Thyroid gland (tissue), 4 donors: ENCODE measurements at places on chromosomes 7 and 10.

GRCh38 chr10:18665815-18666558 is 6.8 kb downstream of the ARL5B start:
- no peak for DNase-seq

DNA sequence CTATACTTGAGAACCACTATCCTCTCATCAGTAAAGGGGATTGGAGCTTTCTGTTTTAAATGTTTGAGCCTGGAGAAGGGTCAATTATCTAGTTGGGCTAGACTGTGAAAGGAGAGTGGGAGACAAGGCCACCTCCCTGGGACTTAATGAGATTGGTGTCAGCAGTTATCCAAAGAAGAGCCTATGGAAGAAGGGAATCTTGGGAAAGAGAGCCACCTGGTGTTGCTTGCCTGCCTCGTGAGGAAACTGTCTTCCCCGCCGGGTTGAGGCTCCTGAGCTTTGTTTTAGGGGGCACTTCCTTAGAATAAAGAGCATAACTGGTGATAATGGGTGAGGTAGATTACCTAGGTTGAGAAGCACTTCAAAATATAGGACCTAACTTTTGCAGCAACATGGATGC is 32.0 kb upstream of the ABCB4 start:
- DNase-seq: no peak

DNA sequence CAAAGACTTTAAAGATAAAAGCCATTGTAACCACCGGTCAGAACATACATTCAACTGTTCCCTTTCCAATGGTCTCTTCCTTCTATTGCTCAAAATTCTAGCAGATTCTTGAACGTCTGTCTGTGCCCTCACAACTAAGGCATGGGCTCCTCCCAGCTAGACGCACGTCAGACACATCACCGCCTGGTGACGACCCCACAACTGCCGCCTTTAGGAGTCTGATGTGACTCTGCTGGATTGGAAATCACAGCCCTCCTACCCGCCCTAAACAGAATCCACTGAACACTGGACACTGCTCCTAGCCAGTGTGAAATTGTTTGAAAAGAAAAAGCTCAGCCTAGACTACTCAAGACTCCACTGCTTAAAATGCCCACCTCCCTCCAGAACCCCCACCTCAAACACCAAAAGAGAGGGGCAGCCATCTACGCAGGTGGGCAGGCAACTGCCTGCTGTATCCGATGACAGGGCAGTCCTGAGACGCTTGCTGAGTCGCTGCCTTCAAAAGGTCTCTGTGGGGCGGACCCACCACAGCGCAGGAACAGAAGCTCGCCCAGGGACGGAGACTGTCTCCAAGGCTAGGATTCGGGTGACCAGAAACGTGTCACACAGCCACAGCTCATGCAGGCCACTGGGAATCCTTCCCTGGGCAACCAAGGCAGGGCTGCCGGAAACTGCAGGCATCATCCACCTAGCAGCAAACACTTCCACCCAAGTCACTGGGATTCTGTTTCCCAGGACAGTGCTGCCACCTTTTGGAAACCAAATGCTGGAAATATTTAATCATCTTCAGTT is 34.7 kb downstream of the GSDME start:
- DNase-seq: no peak

GRCh38 chr7:29972315-29972669 is 17.3 kb downstream of the SCRN1 start:
- no peak for DNase-seq

DNA sequence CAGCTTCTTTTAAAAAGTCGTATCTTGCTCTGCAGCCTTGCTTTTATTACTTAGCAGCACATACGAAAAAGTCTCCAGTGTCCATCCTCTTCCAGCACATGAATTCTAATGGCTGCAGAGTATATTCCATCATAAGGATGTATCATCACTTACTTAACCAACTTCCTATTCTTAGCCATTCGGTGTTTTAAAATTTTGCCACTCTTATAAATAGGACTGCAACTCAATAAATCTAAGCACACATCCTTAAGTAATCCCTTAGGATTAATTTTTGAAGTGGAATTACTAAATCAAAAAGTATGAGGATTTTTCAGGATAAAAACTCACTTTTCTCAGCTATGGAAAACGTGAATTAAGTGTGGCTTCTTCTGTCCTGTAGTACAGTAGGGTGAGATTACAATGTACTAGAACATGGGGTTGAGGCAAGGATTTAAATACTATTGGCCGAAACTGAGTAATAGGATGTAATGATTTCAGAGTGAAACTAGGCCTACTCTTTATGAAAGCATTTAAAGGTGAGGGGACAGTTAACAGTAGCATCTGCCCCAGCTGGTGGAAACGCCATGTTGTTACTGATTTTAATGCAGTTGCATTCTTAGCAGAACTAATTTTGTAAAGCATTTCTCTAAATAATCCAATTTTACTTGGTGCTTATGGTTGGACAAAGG is 1035.5 kb downstream of the LRMDA start:
- no peak for DNase-seq

- no peak for DNase-seq
These were observed 72.9 kb upstream of the ARMC3 start for GRCh38 chr10:22854935-22855421.

DNA sequence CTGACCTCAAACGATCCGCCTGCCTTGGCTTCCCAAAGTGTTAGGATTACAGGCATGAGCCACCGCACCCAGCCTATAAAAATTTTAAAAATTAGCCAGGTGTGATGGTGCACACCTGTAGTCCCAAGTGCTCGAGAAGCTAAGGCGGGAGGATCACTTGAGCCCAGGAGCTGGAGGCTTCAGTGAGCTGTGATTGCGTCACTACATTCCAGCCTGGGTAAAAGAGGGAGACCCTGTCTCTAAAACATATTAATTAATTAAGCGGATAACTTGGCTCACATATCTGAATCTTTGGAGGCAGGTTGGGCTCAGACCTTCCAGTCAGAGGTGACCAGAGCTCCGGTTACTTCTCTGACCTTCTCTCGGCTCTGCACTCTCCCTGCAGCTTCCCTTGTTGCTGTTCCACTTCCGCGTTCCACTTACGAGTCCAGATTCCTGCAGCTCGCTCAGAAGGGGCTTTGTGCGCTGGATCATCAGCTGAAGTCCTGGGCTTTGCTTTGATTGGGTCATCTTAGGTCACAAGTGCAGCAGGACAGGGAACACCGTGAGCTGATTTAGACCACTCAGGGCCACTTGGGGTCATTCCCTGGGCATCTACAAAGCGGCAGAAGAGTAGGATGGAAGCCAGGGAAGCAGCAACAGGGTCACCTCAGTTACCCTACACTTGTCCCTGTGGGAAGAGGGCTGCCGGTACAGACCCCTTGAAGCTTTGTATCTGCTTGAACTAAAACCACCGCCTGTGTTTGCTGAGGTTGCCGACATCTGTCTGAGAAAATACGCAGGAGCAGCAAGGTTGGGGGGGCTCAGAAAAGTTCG is 2.0 kb upstream of the ARPC1B start:
- peak; percentile 96 for DNase-seq

- no peak for DNase-seq
These were observed 23.4 kb upstream of the DMTF1 start for GRCh38 chr7:87128861-87129267.

DNA sequence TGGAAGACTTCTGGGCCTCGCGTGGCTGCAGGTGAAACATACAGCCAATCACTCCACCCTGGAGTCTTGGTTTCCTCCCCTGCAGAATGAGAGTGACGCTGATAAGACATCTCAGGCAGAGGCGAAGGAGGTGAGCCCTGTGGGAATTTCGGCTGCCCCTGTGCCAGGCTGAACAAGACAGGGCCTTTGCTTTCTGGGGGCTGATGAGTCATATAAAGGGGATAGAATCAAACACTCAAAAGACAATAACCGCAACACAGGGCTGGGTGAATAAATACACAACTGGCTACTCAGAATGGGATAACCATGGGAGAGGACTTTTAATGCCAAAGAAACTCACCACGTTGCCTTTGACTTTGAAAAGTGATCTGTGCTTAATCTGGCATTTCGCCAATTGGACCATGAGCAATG is 143.8 kb downstream of the KCNMA1 start:
- DNase-seq: no peak

DNA sequence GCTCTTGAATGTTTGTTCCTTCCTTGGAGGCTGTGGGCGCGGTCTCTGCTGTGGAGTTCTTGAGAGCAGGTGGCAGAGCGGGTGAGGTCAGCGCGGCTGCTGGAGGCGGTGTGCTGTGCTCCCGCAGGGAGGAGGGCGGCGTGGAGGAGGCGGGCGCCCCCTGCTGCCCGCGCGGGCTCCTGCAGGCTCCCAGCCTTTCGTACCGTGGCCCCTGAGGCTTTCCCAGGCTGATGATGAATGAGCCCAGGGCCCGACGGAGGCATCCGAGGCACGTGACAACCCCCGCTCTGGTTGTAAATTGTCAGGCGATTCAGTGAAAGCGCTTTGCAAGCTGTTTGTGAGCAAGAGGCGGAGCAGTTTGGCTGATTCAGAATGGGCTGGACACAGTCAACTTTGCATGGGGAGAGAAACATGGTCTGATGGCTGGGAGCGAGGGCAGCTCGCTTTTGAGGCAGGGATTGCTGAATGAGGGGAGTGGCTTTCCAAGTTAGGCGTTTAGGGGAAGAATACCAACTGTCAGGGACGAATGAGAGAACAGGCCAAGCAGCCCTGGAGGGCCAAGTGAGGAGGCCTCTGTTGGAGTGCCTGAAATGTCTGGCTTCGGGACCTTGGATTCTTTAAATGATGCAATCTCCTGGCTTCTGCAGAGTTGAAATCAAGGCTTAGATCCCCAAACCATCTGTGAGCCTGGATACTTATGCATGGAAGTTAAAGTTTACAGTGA is 46.6 kb downstream of the CDHR3 start:
- peak; percentile 84 for DNase-seq

- no peak for DNase-seq
These were observed 39.1 kb downstream of the PODXL start for GRCh38 chr7:131517218-131517923.

DNA sequence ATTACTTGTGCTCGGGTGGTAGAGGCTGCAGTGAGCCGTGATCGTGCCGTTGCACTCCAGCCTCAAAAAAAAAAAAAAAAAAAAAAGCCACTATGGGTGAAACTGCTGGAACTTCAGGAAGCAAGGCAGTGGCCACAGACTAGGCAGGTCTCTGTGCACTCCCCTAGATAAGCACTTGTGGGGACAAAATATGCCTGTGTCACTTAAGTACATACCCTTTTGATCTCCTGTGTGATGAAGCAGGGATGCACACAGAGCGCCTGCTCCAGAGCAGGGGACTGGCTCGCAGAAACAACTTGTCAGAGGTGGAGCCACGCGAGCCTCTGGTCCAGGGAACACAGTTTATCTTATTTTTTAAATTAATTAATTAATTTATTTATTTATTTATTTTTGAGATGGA is 42.9 kb upstream of the PSAP start:
- DNase-seq: no peak

DNA sequence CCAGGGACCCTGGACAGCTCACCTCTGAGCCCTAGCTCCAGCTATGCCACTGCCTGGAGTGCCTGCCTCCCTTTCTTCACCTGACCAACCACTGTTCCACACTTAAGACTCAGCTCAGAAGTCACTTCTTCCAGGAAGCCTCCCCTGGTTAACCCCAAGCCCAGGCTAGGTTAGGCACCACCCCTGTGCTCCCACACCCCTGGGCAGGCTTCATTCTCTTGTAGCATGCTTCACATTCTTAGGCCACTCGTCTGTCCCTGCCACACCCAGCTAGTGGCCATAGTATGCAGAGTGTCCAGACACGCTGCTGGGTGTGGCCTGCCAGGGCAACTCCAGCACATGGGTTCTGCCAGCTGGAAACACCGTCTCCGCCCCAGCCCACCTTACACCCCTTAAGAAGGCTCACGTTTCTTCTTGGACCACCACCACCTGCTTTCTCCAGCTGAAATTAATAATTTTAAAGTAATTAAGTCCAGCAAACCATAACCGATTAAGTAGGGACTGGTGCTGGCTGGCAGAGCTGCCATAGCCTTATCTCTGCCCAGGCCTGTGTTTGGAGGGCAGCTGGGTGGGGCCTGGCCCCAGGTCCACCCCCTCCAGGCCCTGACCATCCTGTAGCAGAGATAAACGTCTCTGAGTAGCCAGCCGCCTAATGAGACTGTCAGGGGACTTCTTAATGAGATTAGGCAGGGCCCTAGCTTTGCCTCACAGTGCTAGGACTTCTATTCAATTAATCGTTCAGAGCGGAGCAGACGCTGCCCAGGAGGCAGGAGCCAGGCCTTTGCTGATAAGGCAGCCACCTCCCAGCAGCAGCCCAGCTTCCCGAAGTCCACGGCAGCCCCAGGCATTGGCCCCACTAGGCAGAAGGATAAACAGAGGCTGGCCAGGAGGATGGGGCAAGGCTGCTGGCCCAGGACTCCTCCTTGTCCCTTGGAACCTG is 20.5 kb downstream of the GRID1 start:
- DNase-seq: peak; percentile 79

DNA sequence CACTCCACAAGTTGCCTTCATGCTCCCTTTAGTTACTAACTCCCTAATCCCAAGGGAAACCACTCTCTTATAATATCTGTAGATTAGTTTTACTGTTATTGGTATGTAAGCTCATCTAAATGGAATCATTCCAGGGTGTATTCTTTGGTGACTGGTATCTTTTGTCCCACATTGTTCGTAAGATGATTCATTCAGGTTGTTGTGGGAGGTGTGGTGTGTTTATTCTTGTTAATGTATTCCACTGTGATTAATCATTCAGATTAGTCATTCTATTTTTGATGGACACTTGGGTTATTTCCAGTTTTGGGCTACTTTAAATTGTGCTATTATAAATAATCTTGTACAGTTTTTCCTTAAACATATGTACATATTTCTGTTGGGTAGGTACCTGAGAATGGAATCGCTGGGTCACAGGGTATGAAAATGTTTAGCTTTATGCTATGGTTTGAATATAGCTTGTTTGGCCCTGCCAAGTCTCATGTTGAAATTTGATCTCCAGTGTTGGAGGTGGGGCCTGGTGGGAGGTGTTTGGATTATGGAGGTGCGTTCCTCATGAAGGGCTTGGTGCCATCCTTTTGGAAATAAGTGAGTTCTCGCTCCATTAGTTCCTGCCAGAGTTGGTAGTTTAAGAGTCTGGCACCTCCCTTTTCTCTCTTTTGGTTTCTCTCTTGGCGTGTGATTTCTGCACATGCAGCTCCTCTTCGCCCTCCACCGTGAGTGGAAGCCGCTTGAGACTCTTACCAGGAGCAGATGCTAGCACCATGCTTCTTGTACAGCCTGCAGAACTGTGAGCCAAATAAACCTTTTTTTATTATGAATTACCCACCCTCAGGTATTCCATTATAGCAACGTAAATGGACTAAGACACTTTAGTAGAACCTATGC is 13.8 kb downstream of the BTRC start:
- no peak for DNase-seq

DNA sequence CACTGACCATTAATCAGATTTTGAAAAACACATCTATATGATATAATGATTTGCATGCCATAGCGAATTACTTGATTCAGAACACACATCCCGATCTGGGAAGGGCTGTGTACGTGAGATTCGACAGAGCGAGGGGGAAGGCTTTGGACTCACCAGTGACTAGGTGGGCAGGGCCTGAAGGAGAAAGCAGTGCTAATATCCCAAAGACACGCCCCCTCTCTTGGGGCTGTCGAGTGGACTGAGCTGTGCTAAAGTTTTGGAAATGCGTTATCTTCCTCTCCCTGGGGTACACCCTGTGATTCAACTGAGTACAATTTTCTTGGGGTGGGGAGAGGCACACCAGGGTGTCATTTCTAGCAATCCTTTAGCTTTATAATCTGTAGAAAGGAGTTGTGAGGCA is 1.8 kb downstream of the LRRC17 start:
- peak; percentile 3 for DNase-seq
